ENCODE measurements at places on chromosomes 7 and 10.

- DNase-seq = peak; percentile 10
These were observed 2.9 kb downstream of the AQP1 start for GRCh38 chr7:30914596-30914995.

- peak; percentile 92 for DNase-seq
These were observed 26.4 kb downstream of the CDK6 start for GRCh38 chr7:92809760-92810573.

DNA sequence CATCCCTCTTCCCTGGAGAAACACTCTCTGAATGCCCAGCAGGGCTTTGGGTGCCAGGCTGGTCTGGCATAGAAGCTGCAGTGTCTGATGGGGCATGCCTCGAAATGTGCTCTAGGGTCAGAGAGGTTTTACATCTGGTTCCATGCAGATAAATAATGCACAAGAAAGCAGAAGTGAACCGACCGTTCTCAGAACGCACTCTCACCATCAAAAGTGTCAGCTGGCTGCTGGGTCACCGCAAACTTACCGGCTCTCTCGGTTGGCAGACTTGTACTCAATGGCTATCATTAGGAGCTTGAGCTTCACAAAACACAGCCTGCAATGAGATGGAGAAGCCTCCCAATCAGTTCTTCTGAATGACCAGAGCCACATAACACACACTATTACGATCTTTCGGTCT, 610.0 kb downstream of the KCNMA1 start:
- DNase-seq = no peak

DNA sequence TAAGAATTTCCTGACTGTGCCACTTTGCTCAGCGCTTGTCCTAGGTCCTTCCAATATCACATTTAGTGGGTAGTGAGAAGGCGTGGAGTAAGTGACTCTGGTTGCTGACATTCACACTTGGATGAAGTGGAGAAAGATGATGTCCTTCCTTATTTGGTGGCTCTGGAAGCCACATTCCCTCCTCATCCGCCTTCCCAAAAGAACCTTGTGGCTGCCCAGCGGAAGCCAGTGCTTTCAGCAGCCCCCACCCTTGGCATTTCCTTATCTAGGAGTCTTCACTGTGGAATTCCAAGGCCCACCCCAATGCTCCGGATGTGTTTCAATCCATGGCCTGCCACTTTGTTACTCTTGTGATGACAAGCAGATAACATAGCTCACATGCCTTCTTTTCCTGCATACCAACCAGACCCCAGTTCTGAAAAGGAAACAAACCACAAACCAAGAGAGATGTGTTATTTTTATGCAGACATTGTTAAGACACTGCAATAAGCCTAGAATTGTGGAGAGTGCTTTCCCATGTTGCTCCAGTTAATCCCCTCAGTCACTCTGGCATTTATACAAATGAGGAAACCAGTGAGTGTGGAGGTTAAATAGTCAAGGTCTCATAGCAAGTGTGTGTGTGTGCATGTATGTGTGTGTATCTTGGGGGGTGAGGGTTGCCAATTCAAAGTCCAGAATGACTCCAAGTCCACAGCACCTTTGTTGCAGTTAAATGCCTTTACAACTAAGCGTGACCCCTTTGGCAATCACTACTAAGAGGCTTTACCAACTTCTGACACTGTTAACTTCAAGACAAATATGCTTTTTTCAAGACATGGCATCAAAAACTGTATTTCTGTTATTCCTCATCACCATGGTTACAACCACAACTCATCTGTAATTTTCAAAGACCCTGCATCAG, 10.3 kb upstream of the ANKRD1 start:
- DNase-seq = no peak

GRCh38 chr10:76205361-76205760, 773.9 kb downstream of the LRMDA start:
- DNase-seq = no peak
